Skin of body (tissue), 3 donors: ENCODE measurements at places on chromosomes 16 and 17. TPM values are rescaled to one million over a fixed set of nuclear protein-coding genes. Genes with fewer than 3 reads are reported as not detected.

DNA sequence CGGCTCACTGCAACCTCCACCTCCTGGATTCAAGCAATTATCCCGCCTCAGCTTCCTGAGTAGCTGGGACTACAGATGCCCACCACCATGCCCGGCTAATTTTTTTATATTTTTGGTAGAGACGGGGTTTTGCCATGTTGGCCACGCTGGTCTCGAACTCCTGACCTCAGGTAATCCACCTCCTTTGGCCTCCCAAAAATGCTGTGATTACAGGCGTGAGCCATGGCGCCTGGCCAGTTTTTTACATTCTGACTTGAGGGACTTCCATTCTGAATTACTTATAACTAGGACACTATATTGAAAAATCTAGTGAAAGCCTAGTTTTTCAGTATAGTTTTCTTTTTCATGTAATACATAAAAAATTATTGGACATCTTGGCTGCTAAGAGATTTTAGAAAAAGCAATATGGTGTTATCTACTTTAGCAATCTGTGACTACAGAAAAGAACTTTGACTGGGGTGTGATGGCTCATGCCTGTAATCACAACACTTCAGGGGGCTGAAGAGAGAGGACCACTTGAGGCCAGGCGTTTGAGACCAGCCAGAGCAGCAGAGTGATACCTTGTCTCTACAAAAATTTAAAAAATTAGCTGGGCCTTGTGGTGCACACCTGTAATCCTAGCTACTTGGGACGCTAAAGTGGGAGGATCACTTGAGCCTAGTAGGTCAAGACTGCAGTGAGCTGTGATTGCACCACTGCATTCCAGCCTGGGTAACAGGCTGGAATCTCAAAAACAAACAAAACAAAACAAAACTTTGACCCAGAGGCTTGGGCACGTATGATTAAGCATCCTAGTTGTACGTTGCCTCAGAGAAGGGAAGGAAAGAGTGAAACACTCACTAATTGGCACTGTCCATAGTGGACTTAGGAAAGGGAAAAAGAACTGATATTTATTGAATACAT lies 26.8 kb upstream of the GOSR1 start:
- no peak for DNase-seq

DNA sequence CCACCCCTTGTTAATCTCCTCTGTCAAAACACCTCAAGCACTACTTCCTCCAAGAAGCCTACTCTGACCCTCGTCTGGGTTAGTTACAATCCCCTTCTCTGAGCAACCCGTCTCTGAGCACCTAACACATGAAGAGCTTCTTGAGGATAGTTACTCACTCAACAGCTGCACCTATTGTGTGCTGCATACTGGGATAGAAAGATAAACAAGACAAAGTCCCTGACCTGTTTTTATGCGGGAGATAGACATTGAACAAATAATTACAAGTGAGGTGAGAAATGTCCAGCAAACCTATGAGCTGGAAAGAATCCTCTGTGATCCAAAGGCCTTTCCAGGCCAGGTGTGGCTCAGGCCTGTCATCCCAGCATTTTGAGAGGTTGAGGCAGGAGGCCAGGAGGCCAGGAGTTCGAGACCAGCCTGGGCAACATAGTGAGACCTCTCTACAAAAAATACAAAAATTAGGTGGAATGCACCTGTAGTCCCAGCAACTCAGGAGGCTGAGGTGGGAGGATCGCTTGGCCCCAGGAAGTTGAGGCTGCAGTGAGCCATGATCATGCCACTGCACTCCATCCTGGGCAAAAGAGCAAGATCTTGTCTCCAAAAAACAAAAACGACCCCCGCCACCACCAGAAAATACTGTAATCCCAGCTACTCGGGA lies 5.5 kb upstream of the ZNF771 start:
- no peak for DNase-seq

The SP2 gene
- total RNA-seq, result 2.1 TPM

DNA sequence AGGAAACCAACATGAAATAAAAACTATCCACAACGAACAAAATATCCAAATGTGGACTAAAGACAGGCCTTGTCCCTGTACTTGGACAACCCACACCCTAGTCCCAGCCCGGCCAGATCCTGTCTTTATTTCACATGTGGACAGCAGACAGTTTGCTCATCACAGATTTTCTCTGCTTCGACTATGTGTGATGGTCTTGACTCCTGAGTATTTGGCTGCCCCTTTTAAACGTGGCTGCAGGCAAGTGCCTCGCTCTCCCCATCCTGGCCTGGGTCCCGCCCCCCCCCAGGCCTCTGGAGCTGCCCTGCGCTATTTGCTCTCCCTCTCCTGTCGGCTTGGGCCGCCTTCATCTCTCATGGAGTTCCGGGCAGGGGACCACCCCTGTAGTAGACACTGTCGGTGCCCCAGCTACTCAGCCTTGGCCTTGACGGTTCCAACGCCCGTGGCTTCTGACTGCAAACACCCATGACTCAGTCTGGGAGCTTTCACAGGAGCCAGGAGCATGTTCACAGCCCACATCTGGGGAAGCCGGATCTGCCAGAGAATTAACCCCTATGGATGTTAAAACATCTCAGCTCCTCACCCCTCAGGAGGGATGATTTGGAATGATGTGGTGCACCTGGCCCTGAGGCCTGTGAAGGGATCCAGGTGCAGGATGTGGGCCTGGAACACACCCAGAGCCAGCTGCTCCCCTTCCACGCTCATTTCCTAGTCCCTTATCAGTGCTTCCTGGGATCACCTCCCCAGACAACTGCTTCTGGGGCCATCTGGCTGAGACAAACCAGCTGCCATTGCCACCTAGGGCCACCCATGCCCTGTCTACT lies 229.7 kb upstream of the RPL38 start:
- no peak for DNase-seq

DNA sequence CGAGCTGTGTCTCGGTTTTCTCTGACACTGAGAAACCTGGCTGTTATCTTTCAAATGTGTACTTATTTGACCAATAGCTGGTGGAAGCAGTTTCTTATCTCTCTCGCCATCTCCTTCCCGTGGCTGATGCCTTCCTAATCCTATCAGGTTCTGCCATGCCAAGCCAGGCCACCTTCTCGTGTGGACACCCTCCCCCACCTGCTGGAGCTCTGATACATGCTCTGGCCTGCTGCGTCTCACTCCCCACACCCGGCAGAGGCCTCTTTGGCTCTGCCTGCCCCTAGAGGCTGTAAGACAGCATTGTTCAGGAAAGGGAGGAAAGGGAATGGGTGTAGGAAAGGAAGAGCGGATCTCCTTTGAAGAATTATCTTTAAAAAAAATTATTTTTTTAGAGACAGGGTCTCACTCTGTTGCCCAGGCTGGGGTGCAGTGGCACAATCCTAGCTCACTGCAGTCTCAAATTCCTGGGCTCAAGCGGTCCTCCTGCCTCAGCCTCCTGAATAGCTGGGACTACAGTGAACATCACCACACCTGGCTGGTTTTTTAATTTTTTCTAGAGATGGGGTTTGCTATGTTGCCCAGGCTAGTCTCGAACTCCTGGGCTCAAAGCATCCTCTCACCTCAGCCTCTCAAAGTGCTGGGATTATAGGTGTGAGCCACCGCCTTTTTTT lies 7.5 kb upstream of the ARMC5 start:
- no peak for DNase-seq

DNA sequence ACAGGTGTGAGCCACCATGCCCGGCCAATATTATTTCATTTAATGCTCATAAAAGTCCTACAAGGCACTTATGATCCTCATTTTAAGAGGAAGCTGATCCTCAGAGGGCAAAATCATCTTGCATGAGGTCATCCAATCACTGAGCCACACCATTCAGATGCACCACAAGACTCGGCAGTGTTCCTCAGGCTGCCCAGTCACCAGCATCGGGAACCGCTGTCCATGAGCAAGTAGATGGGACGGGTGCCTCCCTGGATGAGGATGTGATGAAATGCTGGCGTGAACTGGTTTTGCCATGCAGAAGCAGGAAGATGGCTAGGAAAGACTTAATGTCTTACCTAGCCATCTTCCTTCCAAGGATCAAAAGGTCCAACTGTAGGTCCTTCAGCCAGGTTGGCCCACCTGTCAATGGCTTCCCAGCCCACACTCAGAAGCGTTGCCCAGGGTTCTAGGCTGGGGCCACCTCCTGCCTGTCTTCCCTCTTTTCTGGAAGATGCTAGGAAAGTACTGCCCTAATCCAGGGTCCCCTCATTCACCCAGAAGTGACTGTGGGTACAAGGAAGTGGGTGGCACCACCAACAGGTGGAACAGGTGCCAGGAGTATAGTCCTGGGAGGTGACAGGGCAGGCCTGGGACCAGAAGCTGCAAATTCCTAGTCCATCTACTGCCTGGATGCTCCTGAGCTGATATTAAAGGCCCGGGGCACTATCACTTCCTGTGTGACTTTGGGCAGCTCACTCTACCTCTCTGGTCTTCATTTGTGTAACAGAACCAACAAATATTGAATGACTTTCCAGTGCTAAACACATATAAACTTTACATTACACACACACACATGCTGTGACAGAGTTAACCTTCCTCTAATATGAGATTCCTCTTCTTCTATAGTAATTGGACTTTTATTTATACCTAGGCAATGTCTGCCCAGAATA lies 32.2 kb upstream of the CRYBA1 start:
- DNase-seq, result no peak

DNA sequence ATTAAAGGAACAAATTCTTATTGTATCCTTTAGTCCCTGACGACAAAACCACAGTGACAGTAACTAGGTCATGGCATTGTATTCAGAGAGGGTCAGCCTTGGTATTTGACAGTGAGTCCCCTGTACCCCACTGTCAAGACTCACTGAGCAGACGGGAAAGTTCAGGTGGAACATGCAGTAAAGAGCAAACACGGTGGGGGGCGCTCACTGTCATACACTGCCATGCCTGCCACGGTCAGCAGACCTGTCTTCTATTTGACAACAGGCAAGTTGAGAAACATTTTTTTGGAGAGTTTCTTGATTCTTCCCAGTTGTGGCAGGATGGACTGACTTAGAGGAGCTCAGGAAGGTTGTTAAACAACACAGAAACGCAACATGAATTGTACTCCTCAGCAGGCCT lies 681.6 kb downstream of the KCNJ18 start:
- DNase-seq, result no peak

DNA sequence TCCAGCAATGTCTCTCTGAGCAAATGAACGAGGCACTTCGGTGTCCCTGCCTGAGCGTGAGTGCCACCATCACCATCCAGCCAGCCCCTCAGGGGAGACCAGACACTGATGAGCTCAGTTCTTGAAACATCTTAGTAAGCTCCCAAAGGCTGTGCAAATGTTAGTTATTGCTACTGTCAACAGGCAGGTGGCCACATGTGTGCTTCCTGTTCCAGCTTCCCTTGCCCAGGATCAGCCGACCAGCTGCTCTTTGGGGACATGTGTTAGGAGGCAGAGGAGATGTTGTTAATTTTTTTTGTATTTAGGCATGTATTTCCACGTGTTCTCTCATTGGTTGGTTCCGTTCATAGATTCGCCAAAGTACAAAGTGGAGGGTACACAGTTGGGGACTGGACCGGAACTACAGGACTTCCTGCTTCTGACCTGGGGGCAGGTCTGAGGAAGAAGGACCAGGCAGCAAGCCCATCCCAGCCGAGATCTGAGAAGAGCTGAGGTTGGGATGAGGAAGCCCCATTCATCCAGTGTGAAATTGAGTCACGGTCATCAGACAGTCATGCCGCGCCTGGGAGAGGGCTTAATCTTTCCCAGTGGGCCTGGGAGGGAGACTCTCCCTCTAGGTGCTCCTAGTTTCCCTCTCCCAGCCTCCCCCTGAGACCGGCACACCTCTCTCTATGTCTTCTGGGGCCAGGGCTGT lies 3.8 kb downstream of the TTYH2 start:
- DNase-seq, result no peak

- DNase-seq, result no peak
These were observed 6.9 kb downstream of the PLLP start for GRCh38 chr16:57277586-57277985.

GRCh38 chr16:2019518-2019920 lies at the start of gene NPW:
Gene NPW, plus strand, starts transcription at chr16:2019785.
- DNase-seq, result no peak

- DNase-seq, result no peak
These were observed 9.8 kb downstream of the TMEM208 start for GRCh38 chr16:67236563-67237395.

The KRT39 gene
- 6.4 TPM for total RNA-seq

The ALOX15B gene
- total RNA-seq, result 0.89 TPM

- no peak for DNase-seq
These were observed 34.7 kb downstream of the MYO15A start for GRCh38 chr17:18143044-18143936.

DNA sequence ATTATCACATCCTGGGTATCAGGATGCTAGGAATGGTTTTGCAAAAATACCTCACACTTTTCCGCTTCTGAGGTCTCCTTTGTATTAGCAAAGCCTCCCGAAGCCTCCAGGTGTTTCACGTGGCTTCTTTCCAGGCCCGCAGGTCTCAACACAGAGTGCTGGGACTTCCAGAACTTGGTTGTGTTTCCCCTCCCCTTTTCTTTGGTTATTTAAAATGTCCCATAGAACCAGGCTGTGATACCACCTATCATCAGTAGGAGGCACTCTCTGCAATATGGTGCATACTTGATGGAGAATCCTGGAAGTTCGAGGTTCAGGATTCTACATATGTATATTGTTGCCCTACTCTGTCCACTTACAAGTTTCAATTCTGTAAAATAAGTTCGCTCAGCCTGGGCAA lies 28.8 kb downstream of the ATP2C2 start:
- no peak for DNase-seq

DNA sequence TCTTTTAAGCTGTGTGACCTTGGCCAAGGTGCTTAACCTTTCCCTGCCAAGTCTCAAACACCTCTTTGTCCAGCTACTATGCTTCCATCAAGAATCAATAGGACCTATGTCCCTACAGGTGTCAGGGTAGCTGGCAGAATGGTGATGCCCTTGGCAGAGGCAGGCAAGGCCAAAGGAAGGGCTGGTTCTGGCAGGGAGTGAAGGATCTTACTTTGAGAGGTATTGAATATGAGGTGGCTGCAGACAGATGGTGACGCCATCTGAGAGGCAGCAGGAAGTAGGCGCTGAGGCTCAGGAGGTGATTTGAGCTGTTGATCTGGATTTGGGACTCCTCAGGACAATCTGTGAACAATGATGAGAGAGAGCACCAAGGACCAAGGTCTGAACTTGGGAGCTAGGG lies 12.5 kb downstream of the ABCC3 start:
- no peak for DNase-seq

GRCh38 chr17:32502710-32503109 lies 15.9 kb downstream of the CDK5R1 start:
- no peak for DNase-seq

DNA sequence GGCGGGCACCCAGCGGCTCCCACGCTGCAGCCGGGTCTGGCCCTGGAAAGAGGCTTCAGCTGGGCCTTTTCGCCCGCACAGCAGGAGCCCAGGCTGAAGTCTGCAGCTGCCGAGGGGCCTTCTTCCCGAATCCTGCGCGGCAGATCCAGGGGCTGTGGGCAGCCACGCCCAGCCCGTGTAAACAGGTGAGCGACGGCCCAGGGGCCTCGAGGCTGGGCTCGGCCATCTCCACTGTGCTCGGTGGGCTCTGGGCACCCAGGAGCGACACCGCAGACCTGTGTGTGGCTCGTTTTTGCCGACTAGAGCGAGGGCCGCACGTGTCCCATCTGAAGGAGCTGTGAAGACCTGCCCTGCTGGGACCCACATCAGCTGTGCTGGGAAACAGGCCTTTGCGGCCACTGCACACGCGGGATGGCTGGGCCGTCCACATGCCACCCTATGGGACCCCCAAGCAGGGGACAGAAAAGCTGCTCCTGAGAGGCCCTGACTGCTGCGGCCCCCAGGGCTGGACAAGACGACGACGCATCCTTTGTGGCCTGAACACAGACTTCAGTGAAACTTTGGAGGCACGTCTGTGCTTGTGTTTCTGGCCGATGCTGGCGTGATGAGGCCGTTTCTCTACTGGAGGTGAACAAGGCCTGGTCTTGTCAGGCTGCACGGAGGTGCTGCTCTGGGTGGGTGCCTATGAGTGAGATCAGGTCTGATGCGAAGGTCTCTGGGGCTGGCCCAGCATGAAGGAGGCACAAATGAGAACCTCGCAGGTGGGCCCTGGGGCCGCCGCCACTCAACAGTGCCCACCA lies 5.2 kb upstream of the APRT start:
- DNase-seq, result no peak

The HLF gene
- total RNA-seq, result 10.3 TPM
